Stimulated activated CD4-positive, alpha-beta T cell treated with anti-CD3 and anti-CD28 coated beads, Interleukin-2, amount 100 ng/mL, for 4 hours (primary cell): ENCODE measurements at places on chromosomes 6 and 20.

DNA sequence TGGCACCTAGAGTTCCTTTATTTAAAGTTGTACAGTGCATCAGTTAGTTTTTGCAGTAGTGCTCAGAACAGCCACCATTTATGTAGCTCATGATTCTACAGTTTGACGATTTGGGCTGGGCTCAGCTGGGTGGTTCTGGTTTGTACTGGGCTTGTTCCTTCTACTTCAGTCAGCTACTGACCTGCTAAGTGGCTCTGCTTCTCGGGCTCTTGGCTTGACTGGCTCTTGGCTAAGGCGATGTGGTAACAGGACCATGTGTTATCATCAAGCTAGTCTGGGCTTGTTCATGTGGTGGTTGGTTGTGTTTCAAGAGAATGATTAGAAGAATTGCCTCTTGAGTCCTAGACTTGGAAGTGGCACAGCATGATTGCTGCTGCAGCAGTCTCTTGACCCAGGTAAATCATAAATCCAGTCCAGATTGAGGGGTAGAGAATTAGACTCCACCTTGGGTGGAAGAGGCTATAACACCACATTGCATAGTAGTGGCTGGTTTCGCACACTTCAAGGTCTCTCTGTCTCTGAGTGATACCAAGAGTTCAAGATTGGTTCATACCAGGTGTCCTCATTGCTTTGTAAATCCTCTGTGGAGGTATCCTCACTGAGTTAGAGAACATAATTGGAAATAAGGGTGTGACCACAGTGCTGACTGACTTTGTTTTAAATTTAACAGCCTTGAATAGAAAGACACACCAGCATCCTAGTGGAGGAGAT lies 253.0 kb downstream of the ARID1B start:
- DNase-seq: no peak

DNA sequence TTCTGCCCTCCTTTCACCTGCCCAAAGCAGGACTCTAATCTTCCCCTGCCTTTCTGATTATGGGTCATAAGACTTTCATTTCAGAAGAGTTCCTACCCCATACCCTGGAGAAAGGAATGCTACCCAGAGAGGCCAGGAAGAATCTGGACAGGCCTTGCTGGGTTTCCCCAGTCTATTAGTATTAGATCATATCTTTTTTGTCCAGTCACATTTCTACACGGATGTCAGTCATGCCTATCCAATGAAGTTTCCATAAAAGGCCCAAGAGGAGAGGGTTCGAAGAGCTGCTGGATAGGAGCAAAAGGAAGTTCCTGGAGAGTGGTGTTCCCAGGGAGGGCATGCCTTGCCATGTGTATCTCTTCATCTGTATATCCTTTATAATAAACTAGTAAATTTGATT lies 3.2 kb downstream of the POLH start:
- DNase-seq: no peak

GRCh38 chr6:110512991-110513390 lies 36.6 kb upstream of the SLC22A16 start:
- DNase-seq: no peak

DNA sequence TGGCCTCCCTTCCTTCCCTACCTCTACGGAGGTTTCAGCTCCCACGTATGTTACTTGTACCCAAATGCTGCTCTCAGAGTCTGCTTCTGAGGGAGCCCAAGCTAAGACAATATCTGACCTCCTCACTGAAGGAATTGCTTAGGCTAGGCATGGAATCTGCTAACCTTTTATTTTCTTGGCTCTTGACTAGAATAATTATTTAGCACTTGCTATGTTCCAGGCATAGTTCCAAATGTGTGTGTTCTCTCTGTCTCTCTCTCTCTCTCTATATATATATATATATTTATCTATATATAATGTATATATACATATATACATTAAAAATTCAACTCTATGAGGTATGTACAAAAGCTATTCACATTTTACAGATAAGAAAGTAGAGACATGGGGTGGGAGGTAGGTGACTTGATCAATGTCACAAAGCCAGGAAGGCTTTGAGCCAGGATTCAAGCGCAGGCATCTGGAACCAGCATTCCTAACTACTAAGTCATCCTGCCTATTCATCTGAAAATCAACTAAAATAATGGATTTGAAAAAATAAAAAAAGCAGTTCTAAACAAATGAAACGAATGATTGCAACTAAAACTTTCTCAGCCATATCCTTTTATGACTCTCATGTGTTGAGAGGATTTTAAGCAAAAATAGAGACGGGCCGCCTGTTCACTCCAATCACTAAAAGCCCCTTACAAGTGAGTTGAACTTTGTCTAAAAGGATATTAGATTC lies 189.7 kb upstream of the JAG1 start:
- DNase-seq: no peak
